Muscle of arm (tissue), 14 donors: ENCODE measurements at places on chromosomes 2 and 18. TPM values are rescaled to one million over a fixed set of nuclear protein-coding genes. Genes with fewer than 3 reads are reported as not detected.

Gene RESP18
- not detected for polyA plus RNA-seq

Gene ARHGEF4
- 8.3 TPM for polyA plus RNA-seq

Gene C2orf66
- 0.10 TPM for polyA plus RNA-seq

- DNase-seq: no peak
These were observed 658.7 kb downstream of the EPHA4 start for GRCh38 chr2:220913384-220913783.

DNA sequence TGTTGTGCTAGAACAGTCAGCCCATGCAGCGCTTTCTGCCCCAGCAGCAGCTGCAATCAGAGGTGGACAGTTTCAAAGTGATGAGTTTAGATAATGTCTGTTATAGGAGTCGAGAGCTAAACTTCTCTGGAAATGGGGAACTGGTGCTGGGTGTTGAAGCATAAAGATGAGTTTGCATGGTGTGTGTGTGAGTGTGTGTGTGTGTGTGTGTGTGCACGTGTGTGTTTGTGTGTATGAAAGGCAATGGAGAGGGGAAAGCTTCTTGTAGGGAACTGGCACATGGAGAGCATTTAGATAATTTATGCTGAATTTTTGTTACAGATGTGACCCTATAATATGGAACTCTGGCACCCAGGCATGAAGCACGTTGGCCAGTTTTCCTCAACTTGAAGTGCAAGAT is 22.7 kb downstream of the ICOS start:
- no peak for DNase-seq

DNA sequence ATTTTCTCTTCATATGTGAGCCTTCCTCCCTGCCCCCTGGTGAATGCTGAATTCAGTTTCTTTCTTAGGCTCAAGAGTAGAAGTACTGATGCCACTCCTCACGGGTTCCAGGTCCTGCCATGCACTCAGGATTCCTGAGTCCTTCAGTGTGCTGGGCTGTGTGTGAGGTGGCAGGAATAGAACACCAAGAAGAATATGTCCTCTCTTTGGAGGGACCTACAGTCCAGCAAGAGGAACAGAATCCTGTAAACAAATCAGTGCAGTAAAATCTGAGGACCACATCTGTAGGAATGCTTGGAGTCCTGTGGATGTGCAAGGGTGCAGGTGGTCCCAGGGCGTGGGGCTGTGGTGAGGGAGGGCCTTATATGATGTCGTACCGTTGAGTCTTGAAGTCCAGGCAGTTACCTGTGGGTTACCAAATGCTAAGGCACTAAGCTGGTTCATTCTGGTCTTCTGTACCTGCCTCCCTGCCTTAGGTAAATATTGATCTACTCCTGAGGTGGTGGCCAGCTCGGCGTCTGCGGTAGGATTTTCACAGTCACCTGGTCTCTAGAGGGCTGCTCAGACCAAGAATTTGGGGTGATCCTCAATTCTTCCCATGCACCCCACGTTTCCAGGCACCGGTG is 5.5 kb downstream of the ASAP2 start:
- no peak for DNase-seq

Gene ITPRIPL1
- 4.6 TPM for polyA plus RNA-seq

GRCh38 chr2:72581560-72582181 is 244.2 kb downstream of the EXOC6B start:
- DNase-seq: no peak

DNA sequence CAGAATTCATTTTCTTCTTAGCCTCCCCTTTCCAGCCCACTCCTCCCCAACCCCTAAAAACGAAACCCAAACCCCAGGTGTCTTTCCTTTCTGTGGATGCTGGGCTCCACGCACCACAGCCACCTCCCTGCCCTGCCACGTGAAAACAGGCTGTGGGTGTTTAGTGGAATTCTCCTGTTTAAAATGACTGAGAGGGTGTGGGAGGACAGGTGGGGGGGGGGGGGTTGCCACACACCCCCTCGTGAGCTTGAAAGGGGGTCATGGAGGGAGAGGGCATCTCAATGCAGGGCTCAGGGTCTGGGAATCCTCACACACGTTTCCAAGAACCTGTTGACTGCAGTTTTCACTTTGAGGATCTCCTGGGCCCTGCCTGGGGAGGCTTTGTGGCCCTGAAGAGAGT is 110.3 kb downstream of the FAM210A start:
- DNase-seq: no peak

GRCh38 chr2:113692698-113693428 is 63.6 kb downstream of the SLC35F5 start:
- no peak for DNase-seq

GRCh38 chr2:73448856-73449255 is 63.2 kb downstream of the ALMS1 start:
- DNase-seq: no peak

GRCh38 chr2:111155610-111156009 is 34.9 kb downstream of the BCL2L11 start:
- DNase-seq: no peak

Gene CCT4
- polyA plus RNA-seq: 121 TPM
